ENCODE measurements at places on chromosomes 11 and 22.

GRCh38 chr22:37932821-37933578, 20.4 kb downstream of the C22orf23 start:
- DNase-seq: peak; percentile 3

DNA sequence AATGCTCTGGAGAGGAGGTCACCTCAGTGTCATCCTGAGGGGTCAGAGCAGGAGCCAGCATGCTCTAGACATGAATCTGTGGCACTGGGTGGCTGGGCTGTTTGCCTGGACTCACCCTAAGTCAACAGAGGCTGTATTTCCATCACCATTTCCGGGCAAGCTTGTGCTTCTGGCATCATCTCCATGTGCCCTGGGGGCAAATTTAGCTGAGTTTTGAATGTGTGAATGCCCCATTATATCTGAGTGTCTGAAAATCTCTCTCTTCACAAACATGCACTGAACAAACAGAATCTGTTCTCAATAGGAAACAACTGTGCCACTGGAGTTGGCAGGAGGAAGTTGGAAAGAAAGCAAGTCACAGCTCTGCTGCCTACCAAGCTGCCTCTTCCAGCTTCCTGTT, 356.2 kb downstream of the GRM5 start:
- no peak for DNase-seq

GRCh38 chr11:94639901-94640721, 72.9 kb downstream of the PIWIL4 start:
- peak; percentile 1 for DNase-seq

DNA sequence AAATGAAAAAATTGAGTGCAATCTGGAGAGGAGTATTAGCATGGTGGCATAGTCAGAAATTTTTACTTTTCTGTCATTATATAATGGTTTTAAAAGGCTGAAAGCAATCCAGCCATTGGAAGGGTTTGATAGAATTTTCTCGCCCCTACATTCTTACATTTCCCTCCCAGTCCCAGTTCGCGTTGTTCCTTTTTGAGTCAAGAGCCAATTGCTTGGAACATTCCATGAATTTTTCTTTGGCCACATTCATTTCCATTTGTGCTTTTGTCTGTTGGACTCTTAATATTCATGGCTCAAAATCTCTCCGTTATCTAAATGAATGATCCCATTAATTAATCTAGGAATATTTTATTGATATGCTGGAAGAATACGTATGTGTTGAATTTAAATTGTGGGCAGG, 66.0 kb downstream of the GRK3 start:
- no peak for DNase-seq

DNA sequence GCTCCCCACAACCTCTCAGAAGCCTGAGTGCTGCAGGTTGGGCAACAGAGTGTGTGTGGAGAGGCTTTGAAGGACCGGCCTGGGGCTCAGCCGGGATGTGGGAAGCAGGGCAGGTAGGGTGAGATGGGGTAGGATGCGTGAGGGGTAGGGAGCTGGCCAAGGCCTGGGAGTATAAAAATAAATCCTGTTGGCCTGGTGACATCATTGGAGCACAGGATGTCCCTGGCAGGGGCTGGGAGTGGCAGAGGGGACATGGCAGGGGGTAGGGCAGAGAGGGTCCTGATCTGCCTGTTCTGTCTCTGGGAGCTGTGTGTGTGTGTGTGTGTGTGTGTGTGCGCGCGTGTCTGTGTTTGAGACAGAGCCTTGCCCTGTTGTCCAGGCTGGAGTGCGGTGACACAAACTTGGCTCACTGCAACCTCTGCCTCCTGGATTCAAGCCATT, 28.6 kb downstream of the TEF start:
- DNase-seq: no peak

- DNase-seq: no peak
Measured at GRCh38 chr22:44576311-44577260, 78.6 kb upstream of the RTL6 start.

DNA sequence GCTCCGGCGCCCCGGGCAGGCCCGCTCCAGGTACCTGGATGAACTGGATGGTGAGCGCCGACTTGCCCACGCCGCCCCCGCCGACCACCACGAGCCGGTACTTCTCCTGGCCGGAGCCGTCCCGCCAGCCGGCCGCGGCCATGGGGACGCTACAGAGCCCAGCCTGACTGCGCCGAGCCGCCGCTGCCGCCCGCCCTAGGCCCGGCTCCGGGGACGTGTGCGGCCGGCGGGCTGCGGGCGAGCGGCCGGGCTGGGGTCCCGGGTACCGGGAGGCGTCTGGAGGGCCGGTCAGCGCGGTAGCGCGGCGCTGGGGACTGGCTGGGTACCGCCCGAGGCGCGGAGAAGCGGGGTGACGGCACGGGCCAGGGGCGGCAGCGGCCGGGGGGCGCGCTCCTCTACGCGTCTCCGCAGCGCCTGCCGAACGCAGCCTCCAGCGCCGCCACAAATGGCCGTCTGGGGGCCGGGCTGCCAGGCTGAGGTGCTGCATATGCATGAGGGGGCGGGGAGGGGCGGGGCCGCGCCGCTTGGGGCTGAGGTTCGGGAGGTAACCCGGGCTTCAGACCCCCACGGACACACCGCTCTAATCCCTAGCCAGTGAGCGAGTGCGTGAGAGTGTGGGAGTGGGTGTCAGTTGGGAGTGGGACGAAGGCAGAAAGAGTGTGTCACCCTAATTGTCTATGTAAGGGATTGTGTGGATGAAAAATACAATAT, at the start of gene RRAS2:
Gene RRAS2, minus strand, starts transcription at position 455 of the 711 bp plus-strand sequence. Its CDS starts 313 bp downstream, at position 142.
- no peak for DNase-seq

- no peak for DNase-seq
Measured at GRCh38 chr11:11498195-11498594, 123.6 kb downstream of the GALNT18 start.

- no peak for DNase-seq
Measured at GRCh38 chr11:3817181-3817800, 8.9 kb downstream of the PGAP2 start.

DNA sequence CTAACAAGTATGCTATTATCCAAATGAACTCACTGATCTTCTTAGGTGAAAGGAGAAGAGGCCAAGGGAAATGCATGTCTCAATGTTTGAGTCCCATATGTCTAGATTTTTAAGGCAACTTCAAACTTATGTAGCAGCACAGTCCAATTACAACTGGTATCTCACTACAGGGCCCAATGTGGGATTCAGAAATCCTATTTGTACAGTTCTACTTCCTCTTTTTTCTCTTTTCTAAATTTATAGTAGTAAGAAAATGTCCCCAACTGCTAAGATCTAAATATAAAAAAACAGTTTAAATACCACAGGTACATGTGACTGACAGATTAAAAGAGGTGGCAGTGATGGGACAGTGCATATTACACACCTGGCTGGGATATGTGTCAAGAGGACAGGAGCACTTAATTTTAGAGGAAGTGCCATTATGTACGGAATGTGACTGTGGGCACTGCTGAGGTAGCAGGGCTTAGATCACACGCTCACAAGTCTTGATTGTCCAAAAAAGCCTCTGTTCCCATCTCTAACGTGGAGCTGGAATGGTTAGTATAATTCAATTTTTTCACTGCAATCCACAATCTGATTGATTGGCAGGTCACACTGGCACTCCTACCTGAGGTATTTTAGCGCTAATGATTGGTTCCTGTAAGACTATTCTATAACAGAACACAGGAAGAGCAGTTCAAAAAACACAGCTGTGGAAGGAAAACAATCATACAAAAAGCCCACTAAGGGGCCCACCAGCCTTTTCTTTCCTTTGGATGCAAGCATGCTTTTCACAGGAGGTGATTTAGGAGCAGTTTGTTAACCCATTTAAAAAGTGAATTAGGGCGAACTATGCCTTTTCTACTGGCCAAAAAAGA, 34.6 kb downstream of the APOL5 start:
- no peak for DNase-seq

DNA sequence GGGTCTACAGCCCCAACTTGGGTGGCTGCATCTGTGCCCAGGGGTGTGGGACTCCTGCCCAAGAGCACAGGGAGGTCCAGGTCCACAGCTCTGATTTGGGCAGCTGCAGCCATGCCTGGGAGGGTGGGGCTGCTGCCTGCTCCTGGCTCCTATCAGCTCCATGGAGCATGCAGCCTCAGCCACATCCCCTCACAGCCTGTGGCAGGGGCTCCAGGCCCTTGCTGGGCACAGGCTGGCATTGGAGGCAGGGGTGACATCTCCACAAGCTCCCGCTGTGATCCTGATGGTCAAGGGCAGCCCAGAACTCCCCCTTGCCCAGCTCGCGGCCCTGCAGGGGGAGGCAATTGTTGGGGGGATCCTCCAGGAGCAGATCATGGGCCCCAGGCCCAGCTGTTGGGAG, 6.3 kb upstream of the OR56A4 start:
- DNase-seq: no peak

GRCh38 chr22:36606659-36607058, 77.7 kb upstream of the EIF3D start:
- DNase-seq: no peak

- DNase-seq: peak; percentile 78
Measured at GRCh38 chr11:118930094-118930712, 4.5 kb upstream of the BCL9L start.

DNA sequence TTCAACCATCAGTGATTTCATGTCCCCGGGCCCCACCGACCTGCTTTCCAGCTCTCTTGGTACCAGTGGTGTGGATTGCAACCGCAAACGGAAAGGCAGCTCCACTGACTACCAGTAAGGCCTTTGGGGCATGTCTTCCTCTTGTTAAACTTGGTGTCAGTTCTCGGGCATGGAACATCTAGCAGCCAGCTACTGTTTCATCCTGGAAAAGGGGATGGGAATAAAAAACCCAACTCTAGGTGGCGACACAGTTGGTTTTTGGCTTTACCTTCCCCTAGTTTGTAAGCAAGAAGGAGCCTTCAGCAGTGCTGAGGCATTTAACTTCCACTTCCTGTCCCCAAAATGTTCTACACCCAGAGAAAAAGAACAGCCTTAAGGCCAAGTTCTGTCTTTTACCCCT, 76.7 kb downstream of the BMAL1 start:
- DNase-seq: no peak

DNA sequence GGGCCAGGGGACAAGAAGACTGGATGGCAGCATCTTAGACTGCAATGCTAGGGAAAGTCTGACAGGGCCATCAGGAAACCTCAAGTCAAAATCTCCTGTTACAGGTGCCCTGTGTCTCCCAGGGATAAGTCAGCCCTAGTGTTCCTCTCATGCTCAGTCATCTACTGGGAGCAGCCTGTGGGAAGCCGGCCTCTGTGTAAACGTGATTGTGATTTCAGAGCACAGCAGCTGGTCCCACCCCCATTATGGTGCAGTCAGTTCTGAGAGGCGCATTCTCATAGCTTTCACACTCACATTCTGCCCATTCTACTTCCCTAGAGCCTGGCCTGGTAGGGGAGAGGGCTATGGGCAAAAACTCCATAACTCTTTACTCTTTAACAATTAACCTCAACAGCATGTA, 7.2 kb upstream of the SLN start:
- no peak for DNase-seq

- DNase-seq: no peak
Measured at GRCh38 chr22:48884786-48885185, 942.9 kb downstream of the BRD1 start.

DNA sequence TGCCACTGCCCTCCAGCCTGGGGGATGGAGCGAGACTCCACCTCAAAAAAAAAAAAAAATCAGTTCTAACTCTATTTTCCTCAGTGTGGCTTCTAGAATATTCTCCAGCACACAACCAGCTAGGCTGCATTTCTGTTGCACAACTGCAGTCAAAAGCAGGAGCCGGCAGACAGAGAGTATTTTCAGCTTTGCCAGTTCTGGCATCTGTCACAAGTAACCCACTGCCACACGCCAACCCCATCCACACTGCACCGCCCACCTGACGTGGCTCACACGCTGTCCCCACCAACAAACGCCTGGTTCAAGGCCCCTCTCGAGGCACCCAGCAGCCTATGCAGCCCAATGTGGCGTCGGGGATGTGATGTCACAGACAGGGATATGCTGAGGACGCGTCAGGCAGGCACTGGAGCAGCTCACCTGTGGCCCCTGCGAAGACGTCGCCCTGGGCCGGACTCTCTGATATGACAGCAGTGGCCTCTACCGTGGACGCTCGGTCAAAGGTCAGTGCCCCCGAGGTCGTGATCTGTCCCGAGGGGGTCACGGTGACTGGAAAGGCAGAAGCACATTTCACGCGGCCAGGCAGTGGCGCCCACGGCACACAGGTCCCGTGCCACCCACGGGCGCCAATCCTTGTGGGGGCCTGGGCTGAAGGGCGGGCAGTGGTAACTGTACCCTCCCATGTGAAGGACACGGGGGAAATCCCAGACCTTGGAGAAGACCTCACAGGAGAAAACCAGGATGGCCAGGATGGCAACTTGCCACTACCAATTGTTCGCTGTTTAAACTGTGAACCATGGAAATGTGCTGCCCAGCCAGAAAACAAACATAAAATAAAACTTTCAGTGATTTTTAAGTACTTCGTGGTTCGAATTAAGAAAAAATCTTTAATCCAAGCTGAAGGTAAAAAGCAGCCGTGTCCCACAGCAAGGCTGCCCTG, 15.5 kb downstream of the DEAF1 start:
- DNase-seq: no peak

GRCh38 chr11:16350125-16350524, 6.2 kb downstream of the SOX6 start:
- DNase-seq: no peak

DNA sequence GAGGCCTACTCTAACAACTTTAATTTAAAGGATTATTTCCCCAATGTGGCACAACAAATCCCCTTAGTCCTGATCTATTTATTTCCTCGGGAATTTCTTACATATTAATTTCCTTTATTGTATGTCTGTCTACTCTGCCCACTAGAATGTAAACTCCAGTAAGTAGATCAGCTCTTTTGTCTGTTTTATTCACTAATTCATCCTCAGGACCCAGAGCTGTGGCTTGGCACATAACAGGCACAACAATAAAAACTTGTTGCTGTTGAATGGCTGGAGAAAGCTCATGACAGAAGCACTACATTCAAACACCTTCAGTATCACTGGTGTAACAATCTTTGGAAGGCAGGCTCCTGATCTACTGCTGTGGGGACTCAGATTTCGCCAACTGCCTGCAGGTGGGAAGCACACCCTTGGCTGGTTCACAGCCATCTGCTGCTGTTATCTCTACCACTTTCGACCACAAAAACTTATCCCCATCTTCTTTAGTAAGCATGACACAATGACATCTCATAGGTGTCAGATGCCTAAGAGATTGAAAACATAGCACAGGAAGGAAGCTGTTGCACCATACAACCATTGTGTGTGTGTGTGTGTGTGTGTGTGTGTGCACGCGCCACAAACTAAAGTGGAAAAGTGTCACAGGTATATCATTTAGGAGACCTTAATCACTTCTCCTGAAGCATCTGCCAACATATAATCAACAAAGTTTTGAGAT, 11.9 kb downstream of the HIRA start:
- no peak for DNase-seq

- DNase-seq: no peak
Measured at GRCh38 chr11:11432621-11433319, 79.7 kb upstream of the CSNK2A3 start.
